ENCODE measurements at places on chromosomes 11 and 22.
A peak's percentile ranks its signal among the peaks of the same experiment; 100 is the strongest.

DNA sequence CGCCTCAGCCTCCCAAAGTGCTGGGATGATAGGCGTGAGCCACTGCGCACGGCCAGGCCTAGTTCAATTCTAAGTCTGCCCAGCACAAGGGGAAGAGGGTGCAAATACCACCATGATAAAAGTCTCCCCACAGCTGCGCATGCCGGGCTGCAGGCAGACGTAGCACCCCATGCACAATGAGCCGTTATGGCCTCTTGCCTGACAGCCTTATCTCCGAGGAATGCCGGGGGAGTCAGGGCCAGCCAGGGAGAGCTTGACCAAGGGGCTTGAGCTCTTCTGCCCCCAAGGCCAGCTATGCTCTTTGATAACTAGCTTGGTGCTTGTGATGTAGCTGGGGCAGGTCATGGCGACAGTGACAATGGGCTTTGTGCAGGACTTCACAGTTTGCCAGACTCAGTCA is 13.7 kb upstream of the SCUBE1 start:
- DNase-seq, result no peak

- DNase-seq, result peak; percentile 56
These were observed 743.8 kb downstream of the NTM start for GRCh38 chr11:132114185-132114584.

DNA sequence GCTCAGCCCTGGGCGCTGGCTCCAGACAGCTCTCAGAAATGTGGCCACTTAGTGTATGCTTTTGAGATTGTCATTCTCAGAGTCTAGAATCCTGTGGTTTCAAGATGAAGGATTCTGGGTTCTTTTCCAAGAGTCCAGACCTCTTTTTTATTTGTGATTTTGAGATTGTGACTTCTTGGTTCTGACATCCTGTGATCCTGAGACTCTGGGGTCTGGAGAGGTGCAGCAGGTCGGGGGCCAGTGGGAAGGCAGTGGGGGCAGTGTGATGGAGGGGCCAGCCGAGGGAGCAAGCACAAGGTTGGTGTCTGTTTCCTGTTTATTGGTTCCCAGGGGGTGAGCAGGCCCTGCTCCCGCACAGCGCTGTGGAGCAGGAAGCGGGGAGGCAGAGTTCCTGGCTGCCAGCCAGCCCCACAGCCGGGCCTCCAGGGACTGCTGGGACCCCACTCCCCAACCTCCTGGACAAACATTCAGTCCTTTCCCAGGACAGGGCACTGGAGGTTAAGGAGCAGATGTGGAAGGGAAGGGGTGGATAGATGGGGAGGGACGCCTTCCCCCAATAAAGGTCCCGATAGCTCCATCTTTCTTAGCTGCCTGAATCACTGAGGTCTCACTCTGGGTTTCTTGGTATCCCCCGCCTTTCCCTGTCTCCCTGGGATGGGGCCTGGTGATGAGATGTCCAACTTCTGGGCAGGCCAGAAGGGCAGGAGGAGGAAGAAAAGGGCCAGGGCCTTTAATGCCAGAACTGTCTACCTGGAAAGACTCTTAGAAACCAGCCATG is 13.7 kb downstream of the ARHGEF17 start:
- no peak for DNase-seq

- DNase-seq, result no peak
These were observed 17.8 kb upstream of the TTC12 start for GRCh38 chr11:113296447-113297205.

GRCh38 chr11:125956391-125957134 is 10.7 kb downstream of the VSIG10L2 start:
- no peak for DNase-seq

All from suppressor macrophage treated with lipopolysaccharide for 1 hour (primary cell).